ENCODE measurements at places on chromosomes 3 and 15.

GRCh38 chr15:54026891-54027290, 48.6 kb downstream of the UNC13C start:
- no peak for DNase-seq

GRCh38 chr3:150293401-150294001, 114.6 kb upstream of the TSC22D2 start:
- DNase-seq: no peak

GRCh38 chr15:68612979-68613740, 34.4 kb downstream of the CORO2B start:
- no peak for DNase-seq

- no peak for DNase-seq
Measured at GRCh38 chr3:169034401-169034800, 629.1 kb downstream of the MECOM start.

GRCh38 chr15:51846066-51846462, 16.6 kb downstream of the TMOD3 start:
- DNase-seq: no peak

- DNase-seq: no peak
Measured at GRCh38 chr3:112773864-112774263, 72.8 kb downstream of the CD200R1L start.

DNA sequence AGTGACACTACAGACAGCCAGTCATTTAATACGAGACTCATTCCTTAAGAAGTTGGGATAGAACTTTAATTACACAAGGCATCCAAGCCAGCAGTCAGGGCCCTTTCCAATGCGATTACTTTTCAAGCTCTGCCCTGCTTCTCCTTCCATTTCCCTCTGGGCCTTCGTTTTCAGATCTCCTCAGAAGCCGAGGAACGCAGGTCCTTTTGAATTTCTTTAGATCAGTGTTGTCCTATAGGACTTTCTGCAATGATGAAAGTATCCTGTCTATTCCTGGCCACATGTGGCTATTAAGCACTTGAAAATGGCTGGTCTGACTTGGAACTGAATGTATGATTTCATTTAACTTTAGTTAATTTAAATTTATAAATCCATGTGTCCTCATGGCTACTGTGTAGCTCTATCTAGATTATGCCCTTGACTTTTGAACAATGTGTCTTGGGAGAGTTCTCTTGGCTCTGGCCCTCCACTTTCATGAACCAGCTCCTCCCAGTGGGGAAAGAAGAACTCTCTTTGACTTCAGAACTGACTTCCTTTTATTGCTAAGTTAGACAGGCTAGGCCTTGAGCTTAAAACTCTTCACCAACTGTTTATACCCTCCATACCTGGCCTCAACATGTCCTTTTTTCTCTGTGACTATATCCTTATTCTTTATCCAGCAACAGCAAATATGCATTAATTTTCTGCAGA, 22.6 kb downstream of the TGFBR2 start:
- DNase-seq: no peak

DNA sequence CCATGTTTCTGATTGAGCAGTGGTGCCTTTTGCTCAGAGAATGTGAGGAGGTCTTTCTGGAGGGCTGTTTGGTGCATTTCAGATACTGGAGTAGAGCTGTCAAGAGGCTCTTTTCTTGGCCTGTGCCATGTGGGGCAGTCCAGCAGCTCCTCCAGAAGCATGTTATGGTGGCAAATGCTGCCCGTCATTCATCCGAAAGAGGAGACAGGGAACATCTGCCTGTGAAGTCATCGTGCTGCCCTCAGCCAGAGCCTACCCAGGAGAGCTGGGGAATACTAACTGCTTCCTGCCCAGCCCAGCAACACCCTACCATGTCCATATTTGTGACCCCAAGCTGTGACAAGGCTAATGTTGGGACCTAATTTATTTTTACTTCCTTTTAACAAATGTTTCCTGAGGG, 82.2 kb upstream of the SLC6A6 start:
- DNase-seq: no peak

DNA sequence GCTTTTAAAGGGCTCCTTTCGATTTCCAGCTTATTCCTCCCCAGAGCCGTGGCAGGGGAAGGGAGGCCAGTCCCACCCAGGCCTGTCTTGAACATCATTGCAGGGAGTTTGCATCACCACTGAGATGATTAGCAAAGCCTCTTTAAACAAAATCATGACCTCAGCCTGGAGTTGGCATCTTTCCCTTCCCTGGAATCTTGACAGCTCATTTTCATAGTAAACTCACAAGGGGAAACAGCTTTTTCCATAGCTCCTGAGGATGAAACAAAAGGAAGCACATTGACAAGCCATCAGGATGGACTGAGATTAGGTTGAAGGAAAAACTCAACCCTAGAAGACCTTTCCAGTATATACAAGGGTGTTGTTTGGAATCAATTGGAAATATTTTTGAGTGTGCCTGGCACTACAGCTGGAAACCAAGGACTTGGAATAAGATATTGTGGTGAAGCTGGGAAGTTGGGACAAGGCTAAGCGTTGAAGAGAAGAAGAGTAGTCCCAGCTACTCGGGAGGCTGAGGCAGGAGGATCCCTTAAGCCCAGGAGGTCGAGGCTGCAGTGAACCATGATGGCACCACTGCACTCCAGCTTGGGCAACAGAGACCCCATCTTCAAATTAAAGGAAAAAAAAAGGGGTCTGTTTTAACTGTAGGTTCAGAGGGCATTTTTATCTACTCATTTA, 3.1 kb upstream of the LARP6 start:
- DNase-seq: no peak

DNA sequence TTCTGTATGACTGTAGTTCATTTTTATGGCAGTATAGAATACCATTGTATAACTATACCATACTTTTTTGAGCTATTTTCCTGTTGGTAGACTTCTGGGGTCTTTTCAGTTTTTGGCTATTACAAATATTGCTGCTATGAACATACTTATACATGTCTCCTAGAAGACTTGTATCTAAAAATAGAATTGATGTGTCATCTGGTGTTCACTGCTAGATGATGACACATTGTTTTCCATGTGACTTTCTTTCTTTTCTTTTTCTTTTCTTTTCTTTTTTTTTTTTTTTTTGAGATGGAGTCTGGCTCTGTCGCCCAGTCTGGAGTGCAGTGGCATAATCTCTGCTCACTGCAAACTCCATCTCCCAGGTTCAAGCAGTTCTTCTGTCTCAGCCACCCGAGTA, 69.8 kb downstream of the SH3GL3 start:
- no peak for DNase-seq

DNA sequence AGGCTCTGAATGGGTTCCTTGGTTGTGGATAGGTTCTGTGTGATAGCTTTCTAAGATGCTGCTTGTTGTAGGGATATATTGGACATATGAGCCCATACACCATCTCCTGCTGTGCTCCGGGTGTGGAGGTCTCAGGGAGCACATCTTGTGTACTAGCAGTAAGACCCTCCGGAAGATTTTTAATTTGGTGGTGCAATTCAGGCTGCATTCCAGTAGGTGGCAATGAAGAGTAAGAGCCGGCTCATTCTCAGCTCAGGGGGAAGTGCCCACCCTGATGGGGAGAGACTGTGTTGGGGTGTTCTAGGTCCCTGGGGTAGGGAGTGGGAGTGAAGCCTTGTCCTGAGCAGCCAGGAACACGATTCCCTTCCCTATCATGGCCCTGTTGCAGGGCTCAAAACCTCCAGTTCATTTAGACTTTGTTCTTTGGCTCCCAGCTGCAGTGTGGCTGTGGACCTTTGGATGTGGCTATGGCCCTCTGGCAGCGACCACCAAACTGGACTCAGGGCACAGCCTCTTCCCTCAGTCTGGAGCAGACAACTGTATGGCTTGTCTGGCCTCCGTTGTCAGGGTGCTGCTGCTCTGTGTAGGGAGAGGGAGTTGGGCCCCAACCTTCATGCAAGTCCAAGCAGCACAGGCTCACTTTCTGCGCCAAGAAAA, 104.7 kb downstream of the UNC13C start:
- no peak for DNase-seq

- no peak for DNase-seq
Measured at GRCh38 chr3:55524565-55525244, 37.6 kb upstream of the WNT5A start.

- no peak for DNase-seq
Measured at GRCh38 chr3:105807701-105808100, 61.1 kb downstream of the CBLB start.

- DNase-seq: no peak
Measured at GRCh38 chr3:65996589-65996988, 42.1 kb downstream of the MAGI1 start.

DNA sequence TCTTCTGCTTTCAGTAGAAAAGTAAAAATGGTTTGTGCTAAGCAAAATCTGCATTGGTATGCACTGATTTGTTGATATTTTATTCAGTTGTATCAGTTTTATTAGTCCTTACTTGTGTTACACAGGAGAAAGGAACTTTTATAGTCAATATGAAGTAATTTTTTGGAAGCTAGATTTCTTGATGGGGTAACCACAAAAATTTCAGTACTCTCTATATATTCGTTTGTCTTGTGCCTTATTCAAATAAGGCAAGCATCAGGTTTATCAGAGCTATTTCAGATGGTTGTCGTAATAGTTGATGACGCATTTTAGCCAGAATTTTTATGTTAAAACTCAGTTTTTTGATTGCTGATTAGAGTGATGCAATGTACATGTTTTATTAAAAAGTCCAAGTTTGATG, 50.7 kb upstream of the NIPA1 start:
- DNase-seq: no peak

- no peak for DNase-seq
Measured at GRCh38 chr3:18440066-18440722, 15.1 kb upstream of the SATB1 start.

DNA sequence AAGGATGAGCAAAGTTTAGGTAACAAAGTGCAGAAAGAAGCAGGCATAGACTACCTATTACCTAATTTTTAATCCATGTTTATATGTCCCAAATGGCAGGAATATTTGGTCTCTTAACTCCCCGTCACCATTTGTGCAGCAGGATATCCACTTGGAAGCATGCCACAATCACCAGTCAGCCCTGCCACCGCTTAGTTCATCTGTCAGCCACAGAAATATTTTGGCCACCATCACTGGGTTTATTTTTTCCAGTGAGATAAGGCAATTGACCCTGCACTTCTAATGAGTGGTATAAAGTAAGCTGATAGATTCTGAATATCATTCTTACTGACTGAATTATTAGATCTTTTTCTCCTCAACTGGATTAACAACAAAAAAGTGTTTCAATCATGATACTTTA, 152.9 kb upstream of the SOX2 start:
- DNase-seq: no peak

GRCh38 chr15:33737687-33738601, 230.4 kb upstream of the CHRM5 start:
- DNase-seq: no peak

DNA sequence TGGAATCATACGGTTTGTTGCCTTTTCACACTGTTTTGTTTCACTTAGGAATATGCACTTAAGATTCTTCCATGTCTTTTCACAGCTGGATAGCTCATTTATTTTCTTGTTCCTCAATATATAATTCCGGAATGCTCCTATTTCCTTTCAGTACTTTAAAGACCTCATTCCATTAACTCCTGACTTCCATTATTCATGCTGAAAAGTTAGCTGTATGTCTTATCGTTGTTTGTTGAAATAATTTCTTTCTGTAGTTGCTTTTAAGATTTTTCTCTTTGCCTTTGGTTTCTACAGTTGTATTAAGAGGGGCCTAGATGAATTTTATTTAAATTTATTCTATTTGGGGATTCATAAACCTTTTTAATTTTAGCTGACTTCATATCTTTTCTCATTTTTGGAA, 122.2 kb downstream of the ANXA2 start:
- no peak for DNase-seq

DNA sequence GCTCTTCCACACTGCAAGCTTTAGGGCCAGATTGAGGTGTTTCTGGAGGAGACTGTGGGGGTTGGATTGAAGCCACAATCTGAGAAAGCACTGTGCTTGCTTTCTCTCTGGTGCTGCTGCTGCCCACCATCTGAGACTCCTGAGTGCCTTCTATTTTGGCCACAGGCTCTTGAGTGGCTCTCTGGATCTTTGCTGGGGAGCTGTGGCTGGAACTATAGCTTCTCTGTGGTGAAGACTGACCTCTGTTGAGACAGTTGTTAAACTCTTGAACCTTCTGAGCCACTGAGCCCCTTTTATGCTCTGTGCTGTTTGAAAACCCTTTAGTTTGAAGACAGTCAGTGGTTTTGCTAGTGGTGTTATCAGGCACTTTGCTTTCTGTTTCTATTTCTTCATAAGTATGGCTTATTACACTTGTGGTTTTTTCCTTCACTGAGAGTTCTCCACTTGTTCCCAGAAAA, 108.7 kb upstream of the TSPAN3 start:
- no peak for DNase-seq

GRCh38 chr3:175065497-175065896, 206.4 kb downstream of the NAALADL2 start:
- DNase-seq: no peak

DNA sequence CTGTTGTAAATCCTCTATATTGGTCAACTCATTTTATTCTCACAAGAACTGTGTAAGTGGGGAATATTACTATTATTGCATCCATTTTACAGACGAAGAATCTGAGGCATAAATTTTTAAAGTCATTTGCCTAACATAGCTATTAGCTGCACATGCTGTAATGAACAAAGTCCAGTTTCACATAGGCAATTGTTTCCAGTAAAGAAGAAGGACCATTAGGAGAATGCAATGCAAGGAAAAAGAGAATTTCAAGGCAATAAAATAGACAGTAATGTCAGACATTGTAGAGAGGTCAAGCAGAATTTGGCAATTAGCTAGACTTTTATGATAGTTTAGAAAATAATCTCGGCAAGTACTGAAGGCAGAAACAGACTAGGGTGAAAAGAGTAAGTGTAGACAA, 578.7 kb upstream of the NECTIN3 start:
- no peak for DNase-seq

GRCh38 chr3:35665390-35666055, 26.2 kb downstream of the ARPP21 start:
- no peak for DNase-seq

DNA sequence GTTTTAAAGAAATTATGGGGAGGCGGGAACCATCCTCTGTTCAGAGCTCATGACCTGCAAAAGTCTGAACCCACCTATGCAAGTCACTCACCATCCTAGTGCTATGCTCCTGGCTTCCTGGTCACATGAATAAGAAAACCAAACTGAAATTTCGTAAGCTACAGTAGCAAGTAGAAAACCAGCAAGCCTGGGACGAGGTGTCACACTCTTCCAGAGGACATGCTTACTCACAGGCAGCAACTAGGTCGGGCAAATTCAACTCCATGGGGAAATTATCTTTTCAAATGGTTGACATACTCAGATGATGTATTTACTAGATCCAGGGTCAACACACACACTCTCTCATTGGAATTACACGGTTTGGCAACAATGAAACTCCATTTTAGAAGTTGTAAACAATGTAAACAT, 31.3 kb downstream of the LDHAL6B start:
- DNase-seq: no peak

DNA sequence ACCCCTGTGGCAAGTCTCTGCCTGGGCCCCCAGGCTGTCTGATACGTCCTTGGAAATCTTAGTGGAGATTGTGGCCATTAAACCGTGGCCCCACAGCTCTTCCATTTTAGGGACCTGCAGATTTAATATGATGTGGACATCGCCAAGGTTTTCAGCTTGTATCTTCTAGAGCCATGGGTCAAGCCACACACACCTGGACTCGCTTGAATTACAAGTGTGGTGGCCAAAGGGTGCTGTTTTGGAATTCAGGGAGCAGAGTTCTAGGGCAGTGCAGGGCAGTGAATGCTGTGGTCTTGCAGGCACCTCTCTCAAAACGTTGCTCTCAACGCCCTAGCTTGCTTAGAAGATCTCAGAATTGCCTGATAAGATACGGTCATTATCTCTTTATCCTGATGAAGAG, 211.2 kb downstream of the ROBO2 start:
- no peak for DNase-seq

Data from stimulated activated CD8-positive, alpha-beta memory T cell treated with anti-CD3 and anti-CD28 coated beads, Interleukin-4, amount 100 ng/mL, for 4 hours (primary cell).